ENCODE measurements at places on chromosomes 7 and 10.

GRCh38 chr10:67521546-67521945, 174.4 kb downstream of the CTNNA3 start:
- no peak for DNase-seq

- no peak for DNase-seq
Observed at GRCh38 chr7:74627661-74628411, 29.7 kb upstream of the GTF2I start.

DNA sequence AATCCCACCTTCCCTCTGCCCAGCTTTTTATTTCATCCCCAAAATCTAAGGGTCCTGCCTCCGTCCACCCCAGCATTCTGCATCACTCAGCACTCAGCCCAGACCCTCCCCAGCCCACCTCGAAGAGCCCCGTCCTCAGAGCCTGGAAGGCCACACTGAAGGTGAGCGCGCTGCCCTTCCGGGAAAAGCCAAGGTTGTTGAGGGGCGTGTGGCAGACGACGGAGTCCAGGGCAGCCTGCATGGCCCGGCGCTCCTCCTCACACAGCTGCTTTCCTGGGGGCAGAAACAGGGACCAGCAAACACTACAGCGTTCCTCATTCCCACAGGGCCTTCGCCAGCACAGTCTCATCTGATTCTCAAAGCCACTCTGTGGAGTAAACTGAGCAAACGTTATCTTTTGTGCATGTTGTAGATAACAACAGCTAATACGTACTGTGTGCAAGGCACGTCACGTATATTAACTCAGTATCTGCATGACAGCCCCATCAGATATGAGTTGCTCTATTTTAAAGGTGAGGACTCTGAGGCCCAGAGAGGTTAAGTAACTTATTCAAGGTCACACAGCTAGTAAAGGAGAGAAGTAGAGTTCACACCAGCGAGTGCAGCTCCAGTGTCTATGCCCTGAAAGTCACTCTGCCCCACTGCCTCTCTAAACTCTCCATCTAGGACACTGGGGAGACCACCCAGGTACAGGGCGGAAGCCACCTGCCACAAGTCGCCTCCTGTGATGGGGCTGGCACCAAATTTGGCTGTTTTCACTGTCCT, 2.8 kb downstream of the TRAPPC14 start:
- no peak for DNase-seq

GRCh38 chr7:151235091-151235787, 3.0 kb downstream of the CHPF2 start:
- no peak for DNase-seq

GRCh38 chr10:62917475-62918238, 101.5 kb upstream of the EGR2 start:
- no peak for DNase-seq

DNA sequence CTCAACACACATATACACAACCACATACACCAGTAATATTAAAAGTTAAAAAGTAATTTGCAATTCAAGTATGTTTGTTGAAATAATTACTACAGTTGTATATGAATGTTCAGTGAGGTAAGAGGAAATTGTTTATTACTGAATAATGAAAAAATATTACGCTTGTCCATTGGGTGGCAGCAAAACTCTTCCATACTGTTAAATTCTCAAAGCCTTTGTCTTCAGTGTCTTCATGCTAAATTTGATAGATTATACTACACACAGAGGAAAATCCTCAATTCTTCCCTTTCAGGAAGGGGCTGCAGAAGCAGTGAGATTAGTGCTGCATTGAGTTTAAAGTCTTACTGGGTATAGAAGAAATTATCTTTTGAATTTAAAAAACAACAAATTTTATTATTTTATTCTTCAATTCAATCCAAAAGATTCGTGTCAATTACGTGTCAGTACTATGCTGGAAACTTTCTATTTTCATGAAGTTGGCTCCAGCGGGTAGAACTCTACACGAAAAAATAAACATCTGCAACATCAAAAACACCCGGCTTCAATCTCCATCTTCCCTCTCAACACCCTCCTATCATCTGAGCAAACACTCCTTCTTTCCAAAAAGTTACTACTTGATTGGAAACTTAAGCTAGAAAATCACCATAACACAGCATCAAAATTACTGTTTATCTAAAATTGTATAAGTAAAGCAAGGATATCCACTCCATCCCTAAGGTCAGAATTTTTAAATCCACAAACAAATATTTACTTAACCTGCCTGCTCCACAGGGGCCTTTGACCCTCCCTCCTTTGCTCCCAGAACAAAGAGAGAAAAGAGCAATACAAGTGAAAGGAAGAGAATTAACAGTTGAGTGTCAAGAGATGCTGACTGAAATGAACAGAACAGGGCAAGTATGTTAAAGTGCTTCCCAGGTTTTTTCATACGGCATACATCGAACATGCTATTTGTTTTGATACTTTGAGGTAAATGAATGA, 37.0 kb upstream of the TES start:
- DNase-seq, result peak; percentile 54

Measured in HT1080 (cell line).